ENCODE measurements at places on chromosomes 1 and 21.

DNA sequence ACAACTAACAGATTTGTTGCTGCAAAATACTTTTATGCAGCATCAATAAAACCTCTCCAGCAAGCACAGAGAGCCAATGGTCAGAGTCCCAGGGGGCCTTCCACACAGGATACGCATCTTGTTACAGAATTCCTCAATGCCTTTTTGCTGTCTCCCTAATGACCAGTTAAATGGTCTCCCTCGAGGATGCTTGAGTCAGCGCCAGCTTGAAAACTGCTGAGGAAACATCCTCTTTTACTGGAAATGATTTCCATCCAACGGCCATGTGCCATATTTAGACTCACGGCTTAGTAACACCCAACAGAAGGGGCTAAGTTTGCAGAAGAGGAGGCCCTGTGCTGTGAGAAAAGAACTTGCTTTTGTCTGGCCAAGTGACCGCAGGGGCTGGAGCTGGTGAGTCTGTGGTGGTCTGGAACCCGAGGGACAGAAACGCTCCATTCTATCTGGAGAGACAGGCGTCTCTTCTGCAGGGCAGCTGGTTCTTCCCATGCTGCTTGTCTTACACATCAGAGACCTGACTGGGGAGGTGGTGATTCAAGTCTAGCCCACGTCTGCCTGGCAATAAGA lies 496.4 kb downstream of the SETD4 start:
- no peak for DNase-seq

DNA sequence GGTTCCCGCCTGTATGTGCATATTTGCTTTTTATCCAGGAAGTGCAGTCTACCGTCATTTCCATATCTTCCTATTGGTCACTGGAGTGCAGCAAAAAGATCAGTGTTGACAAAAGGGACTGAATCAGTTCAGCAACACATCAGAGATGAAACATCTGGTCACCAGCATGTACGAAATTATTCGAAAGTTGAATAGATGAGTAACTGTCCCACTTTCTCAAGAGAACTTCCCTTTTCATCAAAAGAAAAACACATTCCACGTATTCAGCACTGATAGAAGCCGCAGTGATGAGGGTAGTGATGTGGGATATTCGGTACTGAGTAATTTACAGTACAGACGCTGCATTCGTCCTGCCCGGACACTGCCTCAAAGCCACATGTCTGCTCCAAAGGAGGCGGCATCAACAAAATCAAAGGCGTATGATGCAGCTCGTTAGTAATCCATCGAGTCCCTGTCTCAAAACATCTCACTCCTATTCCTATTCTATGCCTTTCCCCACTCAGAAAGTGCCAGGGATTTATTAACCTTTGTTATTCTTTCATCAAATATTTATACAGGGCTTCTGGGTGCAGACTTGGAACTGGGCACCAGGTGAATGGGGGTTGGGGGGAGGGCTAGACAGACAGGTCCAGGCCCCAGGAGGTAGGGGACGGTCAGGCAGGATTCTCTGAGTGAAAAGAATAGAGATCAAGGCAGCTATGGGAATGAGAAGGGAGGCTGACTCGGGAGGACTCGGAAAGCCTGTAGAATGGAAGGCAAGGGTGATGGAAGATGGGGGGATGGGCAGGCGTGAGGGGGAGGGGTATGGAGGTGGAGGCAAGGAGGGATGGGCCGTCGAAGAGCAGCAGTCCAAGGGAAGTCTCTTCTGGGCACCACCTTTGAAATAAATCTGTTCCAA lies 79.5 kb upstream of the SLC45A1 start:
- no peak for DNase-seq

- no peak for DNase-seq
Measured at GRCh38 chr1:230518511-230518910, 92.4 kb upstream of the PGBD5 start.

DNA sequence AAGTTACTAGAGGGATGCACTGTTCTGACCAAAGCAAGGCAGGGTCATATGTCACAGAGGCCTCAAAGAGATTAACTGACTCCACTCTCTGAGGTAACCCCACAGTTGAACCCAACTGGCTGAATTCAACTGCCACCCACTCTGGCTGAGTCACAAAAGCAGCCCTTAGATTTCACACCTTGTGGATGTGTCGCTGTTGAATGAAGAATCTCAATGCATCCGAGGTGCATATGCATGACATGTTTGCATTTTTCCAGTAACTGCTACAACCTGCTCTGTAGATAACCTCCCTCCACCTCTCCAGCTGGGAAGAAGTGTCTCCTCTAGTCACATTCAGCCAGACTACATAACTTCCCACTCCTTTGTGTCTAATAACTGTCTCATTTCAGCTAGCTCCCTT lies 27.9 kb upstream of the KIF21B start:
- no peak for DNase-seq

GRCh38 chr1:239516579-239516978 lies 130.2 kb downstream of the CHRM3 start:
- no peak for DNase-seq

GRCh38 chr1:9884805-9885204 lies 25.3 kb downstream of the CTNNBIP1 start:
- no peak for DNase-seq

DNA sequence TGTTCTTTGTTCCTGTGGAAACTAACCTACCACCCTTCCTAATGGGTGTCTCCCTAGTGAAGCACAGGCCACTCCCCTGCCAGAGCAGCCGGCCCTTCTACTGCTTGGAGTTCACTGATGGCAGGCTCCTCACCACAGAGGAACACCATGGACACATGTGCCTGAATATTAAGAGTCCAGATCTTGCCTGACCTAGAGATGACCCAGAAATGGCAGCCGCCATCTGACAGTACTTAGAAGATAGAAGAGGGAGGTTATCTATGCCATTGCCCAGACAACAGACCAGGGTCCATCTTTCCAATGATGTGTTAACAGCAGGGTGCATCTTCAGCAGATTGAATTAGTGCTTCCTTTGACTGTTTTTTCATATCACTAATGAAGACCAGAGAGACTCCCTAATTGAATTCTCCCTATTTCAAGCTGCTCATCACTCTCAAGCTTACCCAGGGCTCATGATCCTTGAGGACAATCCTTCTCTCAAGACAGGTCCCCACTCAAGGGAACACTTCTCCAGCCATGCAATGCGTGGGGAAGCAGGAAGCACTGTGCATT lies 59.8 kb downstream of the PLEKHA6 start:
- no peak for DNase-seq

All from activated CD8-positive, alpha-beta memory T cell treated with anti-CD3 and anti-CD28 coated beads, Interleukin-2, amount 10 ng/mL, durations not matched to agents 7 days and 5 days (primary cell).